ENCODE measurements at places on chromosomes 3 and 15.

DNA sequence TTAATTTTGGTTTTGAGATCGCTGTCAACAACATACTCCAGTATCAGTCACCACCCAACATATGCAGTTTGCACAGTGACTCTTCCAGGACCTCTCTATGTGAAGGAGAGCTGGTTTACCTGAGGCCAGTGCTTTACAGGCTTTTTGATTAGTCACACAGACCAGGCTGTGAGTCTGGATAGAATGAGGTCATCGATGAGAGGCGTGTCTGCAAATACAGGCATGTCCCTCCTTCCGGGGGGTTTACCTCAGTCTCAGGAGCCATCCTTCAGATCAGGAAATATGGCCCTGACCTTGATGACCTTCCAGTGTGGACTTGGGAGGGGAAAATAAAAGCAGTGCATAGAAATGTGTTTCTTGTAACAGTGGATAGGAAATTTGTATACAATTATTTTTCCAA, 46.9 kb downstream of the KBTBD12 start:
- peak; percentile 79 for DNase-seq

GRCh38 chr3:65992106-65992505, 46.6 kb downstream of the MAGI1 start:
- DNase-seq: no peak

- no peak for DNase-seq
These were observed 63.3 kb upstream of the SEC61A1 start for GRCh38 chr3:127988770-127989557.

- DNase-seq: peak; percentile 74
These were observed 18.6 kb upstream of the TICRR start for GRCh38 chr15:89556413-89557262.

- DNase-seq: no peak
These were observed 51.7 kb downstream of the SCN11A start for GRCh38 chr3:39000008-39000450.

DNA sequence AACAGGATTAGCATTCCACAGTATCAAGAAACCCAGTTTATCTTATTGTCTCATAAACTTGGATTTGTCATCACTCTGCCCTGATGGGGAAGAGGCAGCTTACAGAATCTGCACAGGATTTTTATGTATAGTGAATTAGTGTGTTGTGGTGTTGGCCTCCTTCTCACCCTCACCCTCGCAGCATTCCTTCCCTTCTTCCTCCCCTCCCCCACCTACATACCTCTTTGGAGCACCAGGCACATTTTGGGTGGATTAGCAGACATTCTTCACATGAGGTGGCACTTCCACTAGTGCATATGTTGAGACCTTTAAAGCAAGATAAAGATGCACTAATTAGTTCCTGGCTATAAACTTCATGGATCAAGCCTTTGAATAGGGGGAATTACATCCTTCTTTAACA, 13.9 kb downstream of the ITGB5 start:
- DNase-seq: no peak

- no peak for DNase-seq
These were observed 30.1 kb downstream of the MAP3K13 start for GRCh38 chr3:185393055-185393454.

- DNase-seq: no peak
These were observed 25.5 kb downstream of the RFT1 start for GRCh38 chr3:53104762-53105161.

GRCh38 chr3:31232055-31233025, 300.4 kb upstream of the STT3B start:
- no peak for DNase-seq

GRCh38 chr3:33417066-33417673, 23.0 kb downstream of the UBP1 start:
- no peak for DNase-seq

GRCh38 chr3:13078163-13078905, 5.1 kb upstream of the IQSEC1 start:
- no peak for DNase-seq

DNA sequence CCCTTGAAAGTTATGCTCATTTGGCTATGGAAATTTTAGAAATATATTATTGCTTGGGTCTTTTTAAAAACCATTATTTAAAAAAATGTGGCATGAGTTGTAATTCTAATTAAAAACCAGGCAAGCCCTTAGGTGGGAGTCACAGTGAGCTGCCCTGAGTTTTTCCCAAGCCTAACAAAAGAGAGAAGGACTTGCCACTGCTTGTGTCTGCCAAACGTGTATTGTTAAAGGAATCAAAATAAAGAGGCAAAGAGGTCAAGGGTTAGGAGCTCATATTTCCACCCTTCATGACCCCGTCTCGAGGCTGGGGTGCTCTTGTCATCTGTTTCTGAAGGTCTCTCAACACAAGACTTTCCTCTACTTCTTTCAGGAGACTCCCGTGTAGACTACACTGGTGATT, 321.1 kb downstream of the ZIC1 start:
- no peak for DNase-seq

GRCh38 chr15:95129574-95129973, 898.2 kb downstream of the MCTP2 start:
- DNase-seq: no peak

- DNase-seq: no peak
These were observed 232.5 kb downstream of the CDIN1 start for GRCh38 chr15:36811903-36812302.

DNA sequence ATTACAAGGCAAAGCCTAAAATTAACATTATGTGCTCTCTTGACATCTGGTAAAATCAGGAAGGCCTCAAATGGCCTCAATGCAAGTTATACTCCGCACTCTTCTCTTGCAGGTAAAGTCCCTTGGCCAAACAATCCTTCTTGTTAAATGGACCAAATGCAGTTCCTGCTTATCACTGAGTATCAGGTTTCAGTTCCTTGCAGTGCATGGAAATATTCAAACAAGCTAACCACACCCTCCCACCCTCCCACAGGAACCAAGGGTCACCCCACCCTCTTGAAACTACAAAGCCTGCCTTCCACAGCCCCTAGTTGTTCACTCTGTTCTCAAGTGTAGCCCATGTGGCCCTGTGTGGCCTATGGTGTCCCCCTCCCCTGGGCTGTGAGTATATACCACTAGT, 171.9 kb upstream of the CADPS start:
- DNase-seq: peak; percentile 18

DNA sequence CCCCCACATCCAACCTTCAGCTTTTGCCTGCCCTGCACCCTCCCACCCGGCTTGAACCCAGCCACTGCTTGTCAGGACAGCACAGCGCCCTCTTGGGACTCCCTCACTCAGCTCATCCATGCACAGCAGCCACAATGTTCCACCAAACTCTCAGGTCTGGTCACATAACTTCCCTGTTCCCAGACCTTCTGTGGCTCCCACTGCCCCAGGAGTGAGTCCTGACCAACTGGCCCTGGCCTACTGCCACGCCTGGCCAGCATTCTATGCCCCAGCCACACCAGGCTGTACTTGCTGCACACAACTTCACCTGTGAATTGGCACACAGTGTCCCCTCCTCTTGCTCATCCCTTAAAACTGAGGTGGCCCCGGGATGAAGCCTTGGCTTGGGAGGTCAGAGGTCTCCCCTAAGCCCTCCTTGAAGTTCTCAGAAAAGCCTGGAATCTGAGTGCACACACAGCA, 21.0 kb downstream of the PLXNB1 start:
- DNase-seq: no peak

GRCh38 chr3:181987736-181988135, 276.0 kb downstream of the SOX2 start:
- DNase-seq: no peak

GRCh38 chr3:143720381-143720780, 127.9 kb downstream of the SLC9A9 start:
- no peak for DNase-seq

DNA sequence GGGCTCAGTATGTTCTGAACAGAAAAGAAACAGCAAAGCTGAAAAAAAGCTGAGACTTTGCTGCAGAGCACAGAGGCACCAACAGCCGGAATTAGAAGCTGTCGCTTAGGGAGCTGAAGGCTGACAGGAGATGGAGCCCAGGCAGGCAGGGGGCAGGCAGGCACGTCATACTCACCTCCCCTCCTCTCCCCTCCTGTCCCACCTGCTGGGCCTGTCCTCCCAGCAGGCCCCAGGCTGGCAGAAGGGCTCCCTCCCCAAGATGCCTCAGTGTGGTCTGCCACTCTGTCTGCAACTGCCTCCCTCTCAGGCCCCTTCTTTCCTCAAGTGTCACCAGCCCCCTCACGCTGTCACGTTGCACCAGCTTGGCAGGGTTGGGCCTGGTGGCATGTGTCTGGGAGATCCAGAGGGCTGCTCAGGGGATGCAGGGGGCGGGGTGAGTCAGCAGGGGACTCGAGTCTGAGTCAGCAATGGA, 3.2 kb upstream of the ANKRD63 start:
- no peak for DNase-seq

GRCh38 chr3:15903164-15903563, 105.4 kb upstream of the ANKRD28 start:
- no peak for DNase-seq

GRCh38 chr3:23592961-23593931, 212.5 kb upstream of the UBE2E1 start:
- DNase-seq: no peak

DNA sequence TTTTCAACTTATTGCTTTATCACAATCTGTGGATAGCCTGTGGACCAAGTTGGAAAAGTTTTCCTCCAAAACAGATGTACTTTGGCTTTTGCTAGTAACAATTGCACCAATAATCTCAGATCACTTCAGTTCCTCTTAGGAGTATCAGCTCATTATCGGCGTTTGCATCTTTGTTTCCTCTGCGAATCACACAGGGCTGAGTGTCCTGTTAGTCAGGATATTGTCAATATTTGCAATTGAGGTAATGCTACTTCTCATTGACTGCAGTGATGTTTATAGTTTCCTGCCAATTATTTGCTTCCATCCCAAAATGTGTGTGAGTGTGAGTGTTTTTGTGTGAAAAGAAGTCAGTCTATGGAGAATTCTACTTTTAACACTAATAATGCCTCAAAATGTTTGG, 545.0 kb downstream of the SI start:
- no peak for DNase-seq

DNA sequence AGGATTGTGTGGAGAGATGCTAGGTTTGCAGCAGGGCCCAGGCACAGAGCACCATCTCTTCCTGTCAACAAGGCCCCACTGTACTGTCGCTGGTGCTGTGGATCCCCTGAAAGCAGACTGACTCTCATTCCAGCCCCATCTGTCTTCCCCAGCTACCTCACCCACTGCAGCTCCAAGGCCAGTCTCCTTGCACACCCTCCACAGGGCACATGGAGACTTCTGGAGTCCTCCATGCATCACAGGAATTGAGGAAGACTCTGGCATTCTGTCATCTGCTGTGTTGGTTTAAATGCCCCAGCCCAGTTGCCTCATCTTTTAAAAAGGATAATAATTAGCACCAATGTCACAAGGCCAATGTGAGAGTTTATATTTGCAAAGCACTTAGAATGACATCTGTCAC, 301.2 kb downstream of the RPLP1 start:
- no peak for DNase-seq

- DNase-seq: no peak
These were observed 1.7 kb downstream of the SLCO3A1 start for GRCh38 chr15:91855241-91855640.

GRCh38 chr3:73465926-73466325, 158.8 kb downstream of the PDZRN3 start:
- DNase-seq: no peak

DNA sequence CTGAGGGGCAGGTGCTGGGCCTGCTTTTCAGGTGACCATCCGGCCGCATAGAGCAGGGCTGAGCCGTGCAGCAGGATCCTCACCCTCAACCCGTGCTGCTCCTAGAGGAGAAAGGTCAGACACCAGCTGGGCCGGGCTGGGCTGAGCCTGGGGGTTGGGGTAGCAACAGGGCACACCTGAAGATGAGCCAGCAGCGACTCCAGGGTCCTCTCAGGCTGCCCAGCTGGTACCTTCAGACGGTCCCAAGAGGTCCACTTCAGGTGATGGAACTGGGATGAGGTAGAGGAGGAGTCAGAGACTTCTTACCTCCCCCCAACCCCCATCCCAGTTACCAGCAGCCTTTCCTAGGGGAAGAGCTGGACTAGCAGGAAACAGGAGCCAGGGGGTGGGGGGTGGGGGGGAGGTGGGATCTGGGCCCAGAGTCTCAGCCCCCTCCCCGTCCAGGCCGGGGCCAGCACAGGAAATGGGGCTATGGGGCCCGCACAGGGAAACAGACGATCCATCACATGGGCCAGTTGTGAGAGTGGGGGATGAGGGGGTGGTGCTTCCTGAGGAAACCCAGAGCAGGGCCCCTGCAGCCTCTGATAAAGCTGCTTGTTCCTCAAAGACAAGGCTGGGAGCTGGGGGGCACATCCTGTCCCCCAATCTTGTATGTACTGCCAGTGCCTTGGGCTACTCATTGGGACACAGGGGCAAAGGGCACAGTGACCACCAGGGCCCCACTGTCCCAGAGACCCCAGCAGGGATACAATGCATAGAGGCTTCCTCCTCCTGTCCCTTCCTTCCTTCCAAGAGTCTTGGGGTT, 3.0 kb downstream of the INKA1 start:
- DNase-seq: no peak

GRCh38 chr15:35691173-35691761, 145.3 kb upstream of the DPH6 start:
- no peak for DNase-seq

GRCh38 chr3:106299300-106300098, 430.7 kb upstream of the CBLB start:
- DNase-seq: peak; percentile 3

DNA sequence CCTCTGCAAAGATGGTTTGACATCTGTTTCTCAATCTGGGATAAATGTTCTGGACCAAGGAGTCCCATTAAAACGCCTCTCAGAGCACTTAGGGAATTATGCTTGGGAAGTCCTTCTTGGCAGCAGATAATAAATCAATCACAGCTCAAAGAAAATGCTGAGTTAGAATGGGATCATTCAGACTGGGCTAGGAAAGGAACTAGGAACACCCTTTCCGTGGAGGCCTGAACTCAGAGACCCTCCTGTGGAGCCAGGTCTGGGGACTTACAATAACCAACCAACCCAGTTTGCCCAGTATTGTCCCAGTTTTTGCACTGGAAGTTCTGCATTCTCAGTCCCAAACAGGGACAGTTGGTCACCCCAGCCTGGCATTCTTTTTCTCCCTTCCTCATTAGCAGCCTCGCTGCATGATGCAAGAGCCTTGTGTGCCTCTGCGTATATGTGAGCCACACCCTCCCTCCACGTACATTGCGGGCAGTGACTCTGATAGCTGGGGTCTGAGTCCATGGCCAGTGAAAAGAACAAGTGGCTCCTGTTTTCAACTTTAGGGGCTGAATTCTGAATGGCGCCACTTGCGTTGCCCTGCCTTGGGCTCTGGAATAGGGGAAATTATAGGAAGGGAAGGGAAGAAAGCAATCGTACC, 88.7 kb downstream of the SEMA5B start:
- no peak for DNase-seq

DNA sequence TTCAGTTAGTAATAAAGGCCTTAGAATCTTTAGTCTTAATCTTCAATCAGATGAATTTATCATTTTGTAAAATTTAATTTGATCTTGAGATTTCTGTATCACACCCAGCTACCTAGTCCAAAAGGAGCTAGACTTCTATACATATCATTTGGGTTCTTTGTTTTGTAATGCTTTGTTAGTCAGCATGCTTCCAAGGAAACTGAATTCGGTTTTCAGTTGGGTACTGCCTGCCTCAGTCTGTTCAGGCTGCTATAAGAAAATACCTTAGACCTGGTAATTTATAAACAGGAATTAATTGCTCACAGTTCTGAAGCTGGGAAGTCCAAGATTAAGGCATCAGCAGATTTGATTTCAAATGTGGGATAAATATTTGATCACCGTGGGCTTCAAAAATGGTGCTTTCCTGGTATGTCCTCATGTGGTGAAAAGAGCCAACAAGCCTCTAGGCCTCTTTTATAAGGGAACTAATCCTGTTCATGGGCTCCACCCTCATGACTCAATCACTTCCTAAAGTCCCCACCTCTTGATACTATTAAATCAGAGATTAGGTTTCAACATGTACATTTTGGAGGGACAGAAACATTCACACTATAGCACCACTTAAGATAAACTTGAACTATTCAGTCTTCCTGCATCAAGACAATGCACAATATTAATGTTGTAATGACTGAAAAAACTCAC, 800.7 kb downstream of the NAALADL2 start:
- DNase-seq: no peak
